ENCODE measurements at places on chromosomes 3 and 15.

GRCh38 chr3:15636028-15636709, 34.6 kb downstream of the BTD start:
- H3K4me1 ChIP-seq = peaks cover 20% of the 10 kb centered on the region
- H3K4me3 ChIP-seq = no peak overlapping the region
- peaks cover 6% of the 10 kb centered on the region for H3K36me3 ChIP-seq
- H3K27ac ChIP-seq = peak overlapping the region; percentile 51

GRCh38 chr3:169556349-169556870, 107.1 kb downstream of the MECOM start:
- no peak overlapping the region for H3K27ac ChIP-seq
- H3K4me1 ChIP-seq = no peaks in the 10 kb centered on the region
- H3K36me3 ChIP-seq = no peaks in the 10 kb centered on the region
- no peak overlapping the region for H3K4me3 ChIP-seq
- no peaks in the 10 kb centered on the region for H3K27me3 ChIP-seq

GRCh38 chr3:89238846-89239245, 131.4 kb downstream of the EPHA3 start:
- H3K27ac ChIP-seq = no peak overlapping the region
- no peaks in the 10 kb centered on the region for H3K27me3 ChIP-seq
- no peak for DNase-seq
- no peaks in the 10 kb centered on the region for H3K36me3 ChIP-seq
- H3K4me1 ChIP-seq = no peaks in the 10 kb centered on the region

DNA sequence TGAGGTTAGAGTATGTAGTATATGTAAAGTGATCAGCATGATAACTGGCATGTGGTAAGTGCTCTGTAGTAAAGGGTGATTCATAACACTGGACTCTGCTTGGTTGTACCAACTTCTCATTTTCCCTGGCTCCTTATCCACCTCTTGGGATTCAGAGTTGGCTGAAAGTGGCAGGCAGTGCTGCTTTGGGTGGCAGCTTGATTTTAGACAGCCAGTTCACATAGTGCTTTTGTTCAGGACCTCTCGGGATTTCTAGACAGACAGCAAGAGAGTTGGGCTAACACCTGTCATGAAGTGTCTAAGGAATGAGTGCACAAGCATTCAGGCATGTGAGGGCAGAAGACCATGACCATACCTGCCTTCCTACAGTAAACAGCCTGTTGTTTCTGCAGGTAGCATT, 69.0 kb downstream of the RBM6 start:
- H3K4me3 ChIP-seq = no peak overlapping the region
- peaks cover 12% of the 10 kb centered on the region for H3K36me3 ChIP-seq
- DNase-seq = no peak
- no peak overlapping the region for H3K27ac ChIP-seq

DNA sequence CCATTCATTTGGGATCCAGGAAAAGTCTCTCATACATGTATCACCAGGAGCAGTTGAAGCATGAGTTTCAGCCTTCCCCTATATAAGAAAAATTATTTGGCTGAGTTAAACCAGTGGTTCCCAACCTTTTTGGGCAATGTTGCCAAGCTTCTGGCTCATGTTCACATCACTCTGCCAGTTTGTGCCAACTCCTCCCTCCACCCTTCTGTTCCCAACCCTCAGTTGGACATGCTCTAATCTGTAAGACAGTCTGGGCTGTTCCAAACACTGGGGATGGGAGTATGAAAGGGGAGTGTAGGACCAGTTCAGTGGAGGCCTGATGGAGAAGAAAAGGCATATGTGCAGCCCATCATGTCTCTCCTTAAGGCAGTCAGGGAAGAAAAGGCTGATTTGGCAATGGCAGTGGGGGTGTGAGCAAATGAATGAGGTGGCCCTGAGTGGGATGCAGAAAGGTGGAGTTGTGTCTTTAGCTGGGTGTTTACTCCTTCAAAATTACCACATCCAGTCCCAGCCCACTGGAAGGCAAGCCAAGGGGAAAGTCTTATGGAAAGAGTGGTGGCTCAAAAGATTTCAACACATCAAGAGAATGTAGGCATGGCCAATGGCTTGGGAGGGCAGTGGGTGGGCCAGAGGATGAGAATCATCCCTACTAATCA, 32.0 kb upstream of the PRICKLE2 start:
- DNase-seq = no peak
- no peak overlapping the region for H3K4me3 ChIP-seq
- no peaks in the 10 kb centered on the region for H3K27me3 ChIP-seq
- no peaks in the 10 kb centered on the region for H3K36me3 ChIP-seq

DNA sequence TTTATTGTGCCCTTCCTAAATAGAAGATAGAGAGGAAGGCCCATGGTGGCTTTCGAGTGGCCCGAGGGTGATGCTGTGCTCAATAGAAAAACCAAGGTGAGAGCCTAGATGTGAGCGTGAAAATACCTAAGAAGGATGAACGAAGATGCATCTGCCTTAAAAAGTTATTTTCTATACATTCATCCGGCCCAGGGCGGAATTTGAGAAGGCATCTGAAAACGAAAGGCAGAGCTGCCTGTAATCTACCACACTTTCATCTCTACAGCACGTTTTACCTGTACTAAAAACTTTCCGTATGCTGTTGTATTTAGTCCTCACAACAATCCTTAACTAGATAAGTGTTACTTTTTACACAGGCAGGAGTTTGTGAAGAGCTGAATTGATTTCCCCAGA, 1.4 kb downstream of the DUT start:
- DNase-seq = no peak
- H3K36me3 ChIP-seq = peaks cover 28% of the 10 kb centered on the region
- H3K27ac ChIP-seq = no peak overlapping the region
- H3K27me3 ChIP-seq = no peaks in the 10 kb centered on the region

GRCh38 chr3:11455956-11456355, 183.8 kb downstream of the ATG7 start:
- H3K27me3 ChIP-seq = no peaks in the 10 kb centered on the region
- DNase-seq = no peak
- no peak overlapping the region for H3K27ac ChIP-seq
- no peak overlapping the region for H3K4me3 ChIP-seq
- H3K4me1 ChIP-seq = peaks cover 6% of the 10 kb centered on the region

DNA sequence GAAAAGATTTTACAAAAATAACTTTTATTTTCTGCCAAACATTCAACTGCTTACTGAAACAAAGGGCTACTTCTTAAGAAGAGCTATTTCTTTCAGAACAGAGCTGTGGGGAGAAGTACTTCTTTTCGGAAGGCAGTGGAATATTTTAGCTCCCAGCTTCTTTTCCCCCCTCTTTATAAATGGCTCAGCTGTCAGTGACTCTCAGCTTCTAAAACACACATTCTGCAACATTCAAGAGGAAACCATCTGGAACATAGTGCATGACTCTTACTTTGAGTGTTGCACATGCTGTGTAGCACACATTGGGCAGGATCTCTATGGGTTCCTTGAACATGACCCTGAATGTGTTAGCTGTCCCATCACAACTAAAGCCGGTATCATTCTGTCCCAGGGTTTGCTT, 7.0 kb upstream of the C15orf40 start:
- H3K27me3 ChIP-seq = no peaks in the 10 kb centered on the region

DNA sequence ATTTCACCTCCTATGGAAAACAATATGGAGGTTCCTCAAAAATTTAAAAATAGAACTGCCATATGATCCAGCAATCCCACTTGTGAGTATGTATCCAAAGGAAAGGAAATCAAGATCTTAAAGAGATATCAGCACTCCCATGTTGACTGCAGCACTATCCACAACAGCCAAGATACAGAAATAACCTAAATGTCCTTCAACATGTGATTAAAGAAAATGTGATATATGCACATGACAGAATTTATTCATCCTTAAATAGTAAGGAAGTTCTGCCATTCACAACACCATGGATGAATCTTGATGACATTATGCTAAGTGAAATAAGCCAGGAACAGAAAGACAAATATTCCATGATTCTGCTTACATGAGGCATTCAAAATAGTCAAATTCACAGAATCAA, 303.6 kb upstream of the LRRN1 start:
- no peaks in the 10 kb centered on the region for H3K36me3 ChIP-seq
- no peak overlapping the region for H3K27ac ChIP-seq
- H3K4me3 ChIP-seq = no peak overlapping the region
- no peaks in the 10 kb centered on the region for H3K4me1 ChIP-seq

DNA sequence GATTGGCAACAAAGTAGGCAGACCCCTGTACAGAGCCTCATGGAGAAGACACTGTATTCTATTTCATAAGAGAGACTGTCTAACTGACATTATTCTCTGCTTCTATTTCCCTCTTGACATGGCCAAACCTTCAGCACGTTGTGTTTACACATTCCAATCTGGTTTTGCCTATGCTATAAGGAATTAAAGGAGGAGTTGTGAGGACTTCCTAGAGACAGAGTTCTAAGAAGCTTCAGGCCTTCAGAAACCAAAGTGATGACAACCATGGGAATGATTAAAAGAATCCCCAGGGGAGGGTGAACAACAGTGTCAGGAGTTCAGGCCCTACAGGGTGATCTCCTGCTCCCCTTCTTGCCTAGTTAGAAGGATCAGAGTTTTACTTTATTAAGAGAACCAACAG, 44.9 kb upstream of the CAPN7 start:
- no peak overlapping the region for H3K4me3 ChIP-seq
- no peak overlapping the region for H3K27ac ChIP-seq
- DNase-seq = no peak
- H3K4me1 ChIP-seq = no peaks in the 10 kb centered on the region

GRCh38 chr15:58604455-58604923, 145.0 kb downstream of the ADAM10 start:
- no peaks in the 10 kb centered on the region for H3K4me1 ChIP-seq
- no peak overlapping the region for H3K4me3 ChIP-seq
- H3K36me3 ChIP-seq = peaks cover 12% of the 10 kb centered on the region
- no peak overlapping the region for H3K27ac ChIP-seq

DNA sequence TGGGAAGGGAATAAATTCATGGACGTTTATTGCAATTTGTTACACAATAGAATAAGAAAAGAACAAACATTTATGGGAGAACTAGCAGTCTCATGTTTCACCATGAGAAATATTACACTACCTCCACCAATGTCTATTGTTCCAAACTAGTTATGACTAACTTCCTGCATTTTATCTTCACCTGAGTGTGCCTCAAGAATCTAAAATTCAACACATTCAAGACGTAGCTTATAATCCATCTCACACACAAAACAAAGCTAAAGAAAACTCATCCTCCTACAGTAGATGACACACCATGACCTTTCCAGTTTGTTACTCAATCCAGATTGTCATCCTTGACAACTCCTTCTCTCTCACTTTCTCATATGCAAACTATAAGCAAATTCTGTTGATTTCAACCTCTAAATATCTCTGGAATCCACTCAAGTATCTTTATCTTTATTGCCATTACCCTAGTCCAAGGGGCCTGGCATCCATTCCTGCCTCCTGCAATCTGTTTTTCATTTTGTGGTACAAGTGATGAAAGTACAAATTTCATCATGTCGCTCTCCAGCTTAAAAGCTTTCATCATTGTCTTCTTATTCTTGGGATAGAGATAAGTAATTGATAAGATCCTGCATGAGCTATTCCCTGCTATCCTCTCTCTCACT, 229.9 kb downstream of the NR2F2 start:
- DNase-seq = no peak
- no peaks in the 10 kb centered on the region for H3K27me3 ChIP-seq
- no peaks in the 10 kb centered on the region for H3K4me1 ChIP-seq
- no peak overlapping the region for H3K27ac ChIP-seq

- no peak overlapping the region for H3K4me3 ChIP-seq
- no peak for DNase-seq
- no peaks in the 10 kb centered on the region for H3K4me1 ChIP-seq
- no peaks in the 10 kb centered on the region for H3K27me3 ChIP-seq
Measured at GRCh38 chr3:197249542-197249941, 48.9 kb downstream of the DLG1 start.

DNA sequence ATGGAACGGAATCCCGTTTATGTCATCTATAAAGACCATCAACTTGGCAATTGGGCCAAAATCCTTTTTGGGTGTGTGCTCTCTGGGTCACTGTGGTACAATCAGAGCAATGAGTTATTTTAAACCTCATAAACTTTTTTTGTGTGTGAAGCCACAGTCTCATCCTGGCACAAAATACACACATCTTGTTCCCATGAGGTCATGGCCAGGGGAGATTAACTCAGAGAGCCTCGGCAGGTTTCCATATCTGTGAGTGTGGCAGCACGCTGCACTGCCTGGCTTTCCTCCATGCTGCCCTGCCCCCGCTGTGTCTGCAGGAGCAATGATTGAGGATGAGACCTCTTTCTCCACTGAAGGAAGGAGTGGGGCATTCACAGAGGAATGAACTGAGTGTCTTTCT, 54.0 kb upstream of the DLG1 start:
- H3K4me3 ChIP-seq = no peak overlapping the region
- DNase-seq = no peak
- H3K4me1 ChIP-seq = no peaks in the 10 kb centered on the region
- no peak overlapping the region for H3K27ac ChIP-seq

DNA sequence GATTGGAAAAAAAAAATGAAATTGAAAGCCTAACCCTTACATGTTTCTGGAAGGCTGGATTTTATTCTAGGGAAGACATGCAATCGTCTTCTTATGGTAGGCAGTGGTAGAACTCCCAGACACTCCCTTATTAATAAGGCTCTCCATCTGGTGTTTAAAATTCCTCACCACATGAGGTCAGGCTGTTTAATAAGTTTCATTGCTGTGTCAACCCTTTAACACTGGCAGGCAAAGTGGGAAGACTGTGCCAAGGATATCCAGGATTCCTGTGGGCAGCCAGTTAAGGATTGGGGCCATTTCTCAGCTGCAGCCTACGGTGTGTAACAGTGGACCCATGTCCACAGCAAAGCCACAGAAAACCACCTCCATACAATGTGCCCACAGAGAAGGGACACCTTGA, 225.5 kb upstream of the CHRM5 start:
- no peak overlapping the region for H3K4me3 ChIP-seq
- no peak for DNase-seq
- no peak overlapping the region for H3K27ac ChIP-seq

- H3K27me3 ChIP-seq = no peaks in the 10 kb centered on the region
- no peak for DNase-seq
- no peak overlapping the region for H3K4me3 ChIP-seq
- no peaks in the 10 kb centered on the region for H3K36me3 ChIP-seq
Measured at GRCh38 chr3:57383406-57383805, 90.9 kb upstream of the ASB14 start.

DNA sequence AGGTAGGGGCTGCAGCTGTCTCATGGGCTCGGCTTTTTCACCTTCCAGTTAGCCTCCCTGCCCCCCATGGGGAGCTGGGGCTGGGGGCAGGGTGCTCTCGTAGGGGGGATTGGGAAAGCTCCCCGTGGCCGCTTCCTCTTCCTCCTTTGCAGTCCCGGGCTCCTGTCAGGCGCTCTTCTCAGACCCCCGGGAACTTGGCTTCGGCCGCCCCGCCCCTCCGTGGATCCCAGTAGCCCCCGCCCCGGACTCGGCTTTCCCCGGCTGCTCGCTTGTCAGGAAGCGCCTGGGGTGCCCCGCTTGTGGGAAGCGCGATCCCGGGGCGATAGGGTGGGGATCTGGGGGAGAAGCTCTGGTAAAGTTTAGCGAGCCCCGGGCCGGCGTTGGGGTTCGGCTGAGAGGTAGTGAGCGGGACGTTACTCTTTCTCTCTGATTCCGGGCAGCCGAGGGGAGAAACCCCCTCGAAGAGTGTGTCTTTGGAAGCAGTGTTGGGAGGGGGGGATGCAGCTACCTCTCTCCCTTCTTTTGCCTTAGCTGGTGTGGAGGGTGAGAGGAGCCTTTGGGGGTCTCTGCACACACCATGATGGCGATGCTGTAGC, 611 bp downstream of the PIAS1 start:
- peak overlapping the region; percentile 97 for H3K4me3 ChIP-seq
- DNase-seq = peak; percentile 63
- H3K4me1 ChIP-seq = peaks cover 20% of the 10 kb centered on the region
- no peaks in the 10 kb centered on the region for H3K27me3 ChIP-seq
- H3K27ac ChIP-seq = peak overlapping the region; percentile 92
- no peaks in the 10 kb centered on the region for H3K36me3 ChIP-seq

GRCh38 chr15:69478259-69478781, 25.7 kb downstream of the RPLP1 start:
- no peaks in the 10 kb centered on the region for H3K4me1 ChIP-seq
- H3K36me3 ChIP-seq = no peaks in the 10 kb centered on the region
- no peak overlapping the region for H3K27ac ChIP-seq
- peaks cover 6% of the 10 kb centered on the region for H3K27me3 ChIP-seq
